ENCODE measurements at places on chromosomes 2 and 18.

GRCh38 chr2:232319067-232319802, 59.3 kb upstream of the ALPP start:
- no peak for DNase-seq

GRCh38 chr2:45000921-45001868, 8.1 kb downstream of the SIX2 start:
- no peak for DNase-seq

DNA sequence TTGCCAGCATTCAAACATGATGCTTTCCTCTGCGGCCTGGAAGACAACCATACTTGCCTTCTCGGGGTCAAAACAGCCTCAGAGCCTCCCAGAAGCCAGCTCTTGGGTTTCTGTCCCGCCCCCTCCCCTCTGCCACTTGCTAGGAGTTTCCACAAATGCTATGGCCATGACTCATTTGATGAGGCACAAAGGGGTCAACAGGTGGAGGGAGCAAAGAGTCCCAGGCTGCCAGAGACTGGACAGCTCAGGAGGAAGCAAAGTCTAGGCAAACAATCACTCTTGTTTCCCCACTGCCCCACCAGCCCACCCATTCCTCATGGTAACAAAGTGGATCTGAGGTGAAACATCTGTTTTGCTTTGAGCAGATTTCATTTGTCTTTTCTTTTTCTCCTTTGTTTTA, 551.1 kb downstream of the TNS1 start:
- no peak for DNase-seq

DNA sequence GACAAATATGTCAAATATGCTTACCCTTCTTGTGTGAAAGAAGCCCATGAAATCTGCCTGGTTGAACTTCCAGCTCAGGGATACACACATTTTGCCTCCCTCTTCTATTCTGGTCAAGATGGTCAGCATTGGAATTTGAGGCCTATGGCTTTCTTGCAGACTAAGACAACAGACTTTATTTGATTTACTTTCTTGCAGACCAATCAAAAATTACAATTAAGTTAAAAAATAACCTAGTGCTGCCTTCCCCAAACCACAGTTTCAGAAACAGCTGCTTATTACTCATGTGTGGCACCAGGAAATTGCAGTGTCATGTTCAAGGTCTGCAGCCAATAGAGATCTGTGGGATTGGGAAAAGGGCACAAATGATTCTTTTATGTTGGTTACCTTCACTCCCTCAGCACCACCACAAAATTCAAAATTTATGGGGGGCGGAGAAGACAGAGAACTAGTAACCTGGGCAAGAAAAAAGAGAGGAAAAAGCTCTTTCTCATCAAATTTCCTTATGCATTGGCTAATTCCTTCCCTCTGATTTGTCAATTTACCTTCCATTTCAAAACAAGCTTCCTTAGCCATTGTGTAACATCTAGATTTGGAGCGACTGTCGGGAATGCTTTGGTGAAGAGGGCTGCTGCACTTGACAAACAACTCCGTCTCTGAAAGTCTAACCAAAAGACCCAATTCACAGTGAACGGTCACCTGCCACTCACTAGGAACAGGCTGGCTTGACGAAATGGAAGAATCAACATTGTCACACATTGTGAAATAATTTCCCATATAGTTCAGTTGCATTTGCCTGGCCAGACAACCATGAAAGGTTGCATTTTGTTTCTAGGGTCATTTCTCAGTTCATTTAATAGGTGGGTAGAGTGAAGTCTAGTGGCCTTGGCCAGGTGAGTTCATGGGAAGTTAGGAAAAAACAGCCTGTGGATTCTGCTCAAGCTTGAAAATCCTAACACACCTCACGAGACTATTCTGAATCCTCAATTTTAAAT, 100.4 kb upstream of the FZD5 start:
- no peak for DNase-seq

GRCh38 chr18:64562651-64563050, 413.8 kb upstream of the LINC00305 start:
- DNase-seq: no peak

All from activated CD4-positive, alpha-beta T cell treated with anti-CD3 and anti-CD28 coated beads, Interleukin-2, amount 50 U/mL, for 4 hours (primary cell).